A172 (cell line): ENCODE measurements at places on chromosomes 2 and 18. TPM values are rescaled to one million over a fixed set of nuclear protein-coding genes. Genes with fewer than 3 reads are reported as not detected.

Gene TUBA3E
- not detected in 2 replicates for total RNA-seq

DNA sequence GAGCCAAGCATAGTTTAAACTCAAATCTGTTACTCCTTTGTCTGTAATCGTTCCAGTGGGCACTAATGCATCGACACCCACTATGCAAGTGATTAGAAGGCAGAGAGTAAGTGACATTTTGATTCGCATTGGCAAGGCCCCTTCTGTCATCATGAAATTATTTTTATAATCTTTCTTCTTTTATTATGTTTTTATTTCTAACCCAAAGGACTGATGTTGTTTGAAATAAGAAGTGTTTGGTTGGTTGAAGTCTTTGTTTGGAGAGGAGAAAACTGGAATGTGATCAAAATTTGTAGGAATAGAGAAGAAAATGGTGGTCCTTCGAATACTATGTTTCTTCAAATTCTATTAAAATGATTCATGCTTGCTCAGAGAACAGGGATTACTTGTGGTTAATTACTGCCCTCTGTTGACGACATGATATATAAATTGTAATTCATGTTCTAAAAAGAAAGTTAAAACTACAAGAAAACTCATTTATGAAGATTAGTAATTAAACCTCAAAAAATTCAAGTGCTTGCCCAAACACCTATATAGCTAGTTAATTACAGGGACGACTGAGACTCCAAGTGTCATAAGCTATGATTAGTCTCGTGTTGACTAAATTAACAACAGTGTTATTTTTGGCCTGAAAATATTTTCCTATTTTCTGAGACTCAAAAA lies 26.4 kb upstream of the TFPI start:
- peak; percentile 73 for DNase-seq

Gene TBR1
- not detected in 2 replicates for total RNA-seq

GRCh38 chr2:121527009-121527682 lies 3.5 kb upstream of the RNU4ATAC start:
- no peak for DNase-seq
